ENCODE measurements at places on chromosomes 4 and X.
A peak's percentile ranks its signal among the peaks of the same experiment; 100 is the strongest.

DNA sequence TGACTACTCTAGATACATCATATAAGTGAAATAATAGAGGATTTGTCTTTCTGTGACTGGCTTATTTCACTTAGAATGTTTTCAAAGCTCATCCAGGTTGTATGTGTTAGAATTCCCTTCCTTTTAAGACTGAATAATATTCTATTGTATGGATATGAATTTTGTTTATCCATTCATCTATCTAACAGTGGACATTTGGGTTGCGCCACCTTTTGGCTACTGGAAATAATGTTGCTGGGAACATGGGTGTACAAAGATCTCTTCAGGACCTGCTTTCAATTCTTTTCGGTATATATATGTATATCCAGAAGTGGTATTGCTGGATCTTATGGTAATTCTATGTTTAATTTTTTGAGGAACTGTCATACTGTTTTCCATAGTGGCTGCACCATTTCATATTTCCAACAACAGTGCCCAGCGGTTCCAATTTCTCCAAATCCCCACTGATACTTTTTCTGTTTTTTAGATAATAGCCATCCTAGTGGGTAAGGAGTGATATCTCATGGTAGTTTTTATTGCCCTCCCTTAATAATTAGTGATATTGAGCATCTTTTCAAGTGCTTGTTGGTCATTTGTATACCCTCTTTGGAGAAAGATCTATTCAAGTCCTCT lies 3.4 kb upstream of the SCD5 start:
- peak; percentile 57 for DNase-seq

- no peak for DNase-seq
Observed at GRCh38 chrX:15430076-15430475, 45.9 kb upstream of the VEGFD start.

DNA sequence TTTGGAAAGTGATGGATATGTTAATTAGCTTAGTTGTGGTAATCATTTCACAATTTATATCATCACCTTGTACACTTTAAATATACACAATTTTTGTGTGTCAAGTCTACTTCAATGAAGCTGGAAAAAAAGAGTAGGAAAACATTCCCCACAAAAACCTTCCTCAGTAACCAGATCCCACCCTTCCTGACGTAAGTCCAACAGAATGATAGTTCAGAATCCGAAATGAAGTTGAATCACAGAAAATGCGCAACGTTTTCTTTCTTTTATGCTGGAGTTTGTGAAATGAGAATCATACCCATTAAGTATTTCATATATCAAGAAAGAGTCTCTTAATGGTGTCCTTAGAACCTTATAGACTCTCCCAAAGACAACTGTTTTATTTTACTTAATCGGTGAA lies 292.9 kb downstream of the USP46 start:
- no peak for DNase-seq

- no peak for DNase-seq
Observed at GRCh38 chrX:136453114-136453513, 34.6 kb upstream of the BRS3 start.

GRCh38 chr4:176889776-176890175 lies 97.1 kb upstream of the VEGFC start:
- DNase-seq = no peak

- no peak for DNase-seq
Observed at GRCh38 chr4:14607001-14607400, 395.3 kb upstream of the CPEB2 start.

GRCh38 chr4:90403781-90404180 lies 276.6 kb downstream of the CCSER1 start:
- DNase-seq = no peak

GRCh38 chr4:3747581-3747904 lies 18.6 kb upstream of the ADRA2C start:
- no peak for DNase-seq

- DNase-seq = no peak
Observed at GRCh38 chr4:53863158-53863557, 201.2 kb downstream of the CHIC2 start.

DNA sequence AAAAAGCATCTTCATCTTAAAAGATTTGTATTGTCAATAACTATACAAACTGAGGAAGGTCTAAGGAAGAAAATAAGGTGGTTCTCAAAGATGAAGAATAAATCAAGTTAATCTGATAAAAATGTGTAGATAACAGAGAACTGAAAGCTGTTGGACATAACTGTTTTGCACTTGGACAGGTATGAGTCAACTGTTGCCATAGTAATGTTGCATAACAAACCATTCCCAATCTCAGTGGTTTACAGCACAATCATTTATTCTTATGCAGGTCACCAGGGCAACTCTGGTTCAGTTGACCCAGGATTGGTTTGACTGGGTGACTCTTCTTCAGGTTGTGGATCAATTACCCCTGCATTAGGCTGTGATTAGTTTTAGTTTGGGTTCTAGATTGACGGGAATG lies 2197.7 kb downstream of the ARAP2 start:
- DNase-seq = no peak

DNA sequence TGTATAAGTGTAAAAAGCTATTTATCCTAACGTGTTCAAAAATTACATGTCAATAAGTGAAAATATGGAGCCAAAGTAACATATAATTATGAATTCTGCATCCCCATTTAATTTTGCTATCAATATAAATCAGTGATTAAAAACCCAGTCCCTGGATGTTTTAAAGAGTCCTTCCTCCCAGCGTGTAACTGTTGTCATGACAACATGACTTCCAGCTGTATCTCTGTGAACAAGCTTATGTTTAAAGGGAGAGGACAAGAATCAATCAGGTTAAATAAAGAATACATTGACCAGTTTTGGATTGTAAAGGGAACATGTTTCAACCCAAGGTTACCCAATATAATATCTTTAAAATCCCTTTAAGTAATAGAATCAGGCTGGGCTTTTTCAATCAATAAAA lies 219.7 kb downstream of the NSUN7 start:
- DNase-seq = no peak

- DNase-seq = no peak
Observed at GRCh38 chrX:29787656-29788055, 427.7 kb upstream of the MAGEB2 start.

DNA sequence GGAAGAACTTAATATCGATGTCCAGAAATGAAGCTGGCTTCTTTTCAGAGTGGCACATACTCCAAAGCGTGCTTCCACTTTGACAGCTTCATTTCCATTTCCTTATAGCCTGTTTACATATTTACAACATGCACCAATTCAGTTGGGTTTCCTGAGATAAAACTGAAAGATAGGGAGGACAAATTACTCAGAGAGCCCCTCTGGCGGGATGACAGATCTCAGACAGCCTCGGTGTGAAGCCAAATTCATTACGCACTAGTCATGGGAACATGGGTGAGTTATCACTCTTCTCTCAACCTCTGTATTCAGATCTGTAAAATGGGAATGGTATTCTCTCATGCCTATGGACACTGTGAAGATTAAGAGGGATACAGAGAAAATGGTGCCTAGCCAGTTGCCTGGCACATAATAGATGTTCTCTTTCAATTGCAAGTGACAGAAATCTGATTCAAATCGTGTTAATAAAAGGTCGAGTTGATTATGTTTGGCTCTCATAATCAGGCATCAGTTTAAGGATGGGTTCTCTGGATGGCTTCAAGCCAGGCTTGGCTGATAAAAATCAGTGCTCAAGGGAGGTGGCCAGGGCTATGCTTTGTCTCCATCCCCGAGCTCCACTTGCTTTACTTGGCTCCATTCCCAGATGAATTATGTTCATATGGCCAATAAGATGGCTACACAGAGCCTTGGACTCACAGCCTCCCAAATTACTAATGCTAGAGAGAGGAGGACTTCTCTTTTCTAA lies 132.2 kb upstream of the C1QTNF7 start:
- peak; percentile 34 for DNase-seq

- DNase-seq = no peak
Observed at GRCh38 chr4:164438321-164438720, 315.6 kb upstream of the SMIM31 start.

DNA sequence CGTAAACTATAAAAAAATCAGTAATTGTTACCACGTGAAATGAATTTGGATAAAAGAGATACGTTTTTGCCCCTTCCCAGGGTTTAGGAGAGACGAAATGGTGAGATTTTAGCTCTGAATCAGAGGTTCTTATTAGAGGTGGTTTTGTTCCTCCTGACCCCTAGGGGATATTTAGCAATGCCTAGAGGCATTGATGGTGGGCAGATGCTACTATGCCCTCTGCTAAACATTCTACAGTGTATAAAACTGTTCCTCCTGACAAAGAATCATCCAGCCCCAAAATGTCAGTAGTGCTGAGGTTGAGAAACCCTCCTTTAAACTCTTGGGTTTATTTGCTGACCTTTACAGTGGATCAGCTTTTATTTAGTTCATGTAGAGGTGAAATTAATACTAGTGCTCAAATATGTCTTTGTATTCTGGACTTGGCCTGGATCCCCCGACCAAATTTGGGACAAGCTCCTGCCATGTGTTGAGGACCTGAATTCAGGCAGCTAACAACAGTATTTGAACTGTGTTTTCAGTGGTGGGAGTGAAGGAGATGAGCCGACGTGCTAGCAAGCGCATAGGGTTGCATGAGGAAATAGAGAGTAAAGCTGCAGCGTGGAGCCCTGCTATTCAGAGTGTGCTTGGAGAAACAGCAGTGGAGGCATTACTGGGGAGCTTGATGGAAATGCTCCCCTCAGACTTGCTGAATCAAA lies 126.1 kb downstream of the PTTG2 start:
- no peak for DNase-seq

- DNase-seq = no peak
Observed at GRCh38 chr4:13829457-13829856, 201.9 kb upstream of the BOD1L1 start.

- DNase-seq = no peak
Observed at GRCh38 chr4:175351473-175351872, 433.3 kb downstream of the ADAM29 start.

DNA sequence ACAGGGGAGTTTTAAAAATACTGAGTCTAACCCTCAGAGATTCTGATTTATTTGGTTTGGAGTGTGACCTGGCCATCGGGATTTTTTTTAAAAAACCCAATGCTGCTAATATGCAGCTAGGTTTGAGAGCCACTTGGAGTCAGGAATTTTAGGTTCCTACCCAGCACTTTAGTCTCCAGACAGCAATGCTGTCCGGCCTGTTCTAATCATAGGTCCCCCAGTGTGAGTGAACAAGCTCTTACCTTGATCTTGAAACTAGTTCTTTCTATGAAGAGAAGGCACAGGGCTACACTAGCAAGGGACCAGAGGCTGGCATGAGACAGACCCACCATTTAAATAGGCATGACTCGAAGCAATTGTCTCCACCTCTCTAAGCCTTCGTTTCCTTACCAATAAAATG lies 103.5 kb downstream of the SMIM20 start:
- DNase-seq = no peak

- DNase-seq = no peak
Observed at GRCh38 chr4:40874901-40875300, 125.1 kb downstream of the NSUN7 start.

DNA sequence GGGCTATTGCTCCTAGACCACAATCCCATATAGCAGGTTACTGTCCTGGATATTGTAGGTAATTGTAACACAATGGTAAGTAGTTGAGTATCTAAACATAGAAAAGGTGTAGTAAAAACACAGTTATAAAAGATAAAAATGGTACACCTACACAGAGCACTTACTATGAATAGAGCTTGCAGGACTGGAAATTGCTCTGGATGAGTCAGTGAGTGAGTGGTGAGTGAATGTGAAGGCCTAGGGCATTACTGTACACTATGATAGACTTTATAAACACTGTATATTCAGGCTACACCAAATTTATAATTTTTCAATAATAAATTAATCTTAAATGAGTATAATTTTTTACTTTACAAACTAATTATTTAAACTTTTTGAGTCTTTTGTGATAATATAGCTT lies 425.7 kb downstream of the PABPC4L start:
- no peak for DNase-seq

GRCh38 chr4:26080870-26081628 lies 167.0 kb downstream of the SMIM20 start:
- DNase-seq = no peak

GRCh38 chr4:165058666-165059065 lies 5.0 kb downstream of the TRIM75 start:
- no peak for DNase-seq

GRCh38 chr4:84146300-84146959 lies 352.7 kb downstream of the NKX6-1 start:
- DNase-seq = no peak

DNA sequence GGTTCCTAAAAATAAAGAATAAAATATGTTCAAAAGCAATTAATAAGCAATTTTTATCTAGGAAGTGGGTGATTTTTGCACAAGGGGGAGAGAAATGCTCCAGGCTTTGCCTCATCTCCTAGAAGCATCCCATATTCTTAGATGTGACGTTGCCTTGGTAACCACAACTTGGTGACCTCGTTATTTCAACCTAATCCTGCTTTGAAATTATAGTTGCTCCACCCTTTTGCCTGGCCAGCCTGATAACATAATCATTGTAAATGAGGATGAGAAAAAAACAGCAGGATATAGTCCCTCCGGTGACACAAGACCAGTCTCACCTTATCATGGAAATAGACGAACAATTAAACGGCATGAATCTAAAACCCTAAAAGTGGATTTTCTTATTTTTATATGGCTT lies 194.4 kb downstream of the QDPR start:
- DNase-seq = no peak

DNA sequence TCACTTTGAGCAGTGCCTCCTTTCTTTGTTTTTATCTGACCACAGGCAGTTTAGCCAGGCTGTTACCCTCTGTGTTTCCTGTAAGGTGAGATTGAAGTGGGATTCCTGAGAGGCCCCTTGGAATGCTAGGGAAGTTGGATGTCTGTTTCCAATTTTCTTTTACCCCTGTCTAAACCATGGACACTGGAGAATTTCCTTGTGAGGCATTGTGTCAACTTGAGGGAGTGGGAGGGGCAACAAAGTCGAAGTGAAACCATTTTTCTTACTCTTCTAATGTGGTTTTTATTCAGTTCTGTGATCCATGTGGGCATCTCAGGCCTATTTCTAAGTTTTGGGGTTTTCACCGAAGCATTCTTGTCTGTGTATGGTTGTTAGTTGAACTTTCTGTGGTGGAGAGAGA lies 296.1 kb upstream of the UGT8 start:
- DNase-seq = no peak

DNA sequence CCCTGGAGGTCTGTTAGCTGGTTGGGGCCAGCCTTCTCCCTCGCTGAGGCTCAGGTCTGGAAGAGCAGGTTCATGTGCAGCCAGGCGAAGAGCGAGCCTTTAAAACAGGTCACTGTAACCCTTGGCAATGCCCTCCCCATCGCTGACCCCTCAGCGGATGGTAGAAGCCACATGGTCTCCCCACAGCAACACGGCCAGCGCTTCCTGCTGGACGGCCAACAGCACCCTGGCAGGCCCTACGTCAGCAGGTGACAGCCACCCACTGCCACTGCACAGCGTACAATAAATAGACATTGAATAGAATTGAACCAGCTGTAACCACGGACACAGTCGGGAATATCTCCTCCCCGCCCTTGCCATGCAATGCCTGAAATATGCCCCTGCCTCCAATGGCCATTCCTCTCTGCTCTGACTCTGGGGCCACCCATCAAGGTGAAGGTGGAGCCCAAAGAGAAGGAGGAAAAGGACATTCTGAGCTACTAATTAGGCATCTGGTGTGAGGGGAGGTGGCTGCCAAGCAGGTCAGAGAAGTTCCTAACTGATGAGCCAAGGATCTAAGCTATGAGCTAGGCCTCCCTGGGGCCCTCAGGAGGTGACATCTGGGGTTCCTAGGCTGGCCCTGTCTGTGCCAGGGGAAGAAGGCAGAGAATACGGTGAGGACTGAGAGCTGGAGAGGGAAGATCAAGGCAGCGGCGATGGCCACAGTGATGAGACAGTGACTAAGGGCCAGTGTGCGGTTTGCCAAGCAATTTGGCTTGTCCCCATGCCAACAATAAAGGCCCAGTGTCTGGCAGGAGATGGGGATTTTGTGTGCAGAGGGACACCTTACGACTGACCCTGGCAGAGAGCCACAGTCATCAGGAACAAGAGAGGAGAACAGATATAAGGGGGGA lies 202.3 kb downstream of the BCOR start:
- DNase-seq = peak; percentile 56

- DNase-seq = no peak
Observed at GRCh38 chr4:8301851-8302730, 32.5 kb downstream of the HTRA3 start.

All from NCI-H1417 (cell line).